CD14-positive monocyte (primary cell): ENCODE measurements at places on chromosomes 7 and 10.
A peak's percentile ranks its signal among the peaks of the same experiment; 100 is the strongest.

DNA sequence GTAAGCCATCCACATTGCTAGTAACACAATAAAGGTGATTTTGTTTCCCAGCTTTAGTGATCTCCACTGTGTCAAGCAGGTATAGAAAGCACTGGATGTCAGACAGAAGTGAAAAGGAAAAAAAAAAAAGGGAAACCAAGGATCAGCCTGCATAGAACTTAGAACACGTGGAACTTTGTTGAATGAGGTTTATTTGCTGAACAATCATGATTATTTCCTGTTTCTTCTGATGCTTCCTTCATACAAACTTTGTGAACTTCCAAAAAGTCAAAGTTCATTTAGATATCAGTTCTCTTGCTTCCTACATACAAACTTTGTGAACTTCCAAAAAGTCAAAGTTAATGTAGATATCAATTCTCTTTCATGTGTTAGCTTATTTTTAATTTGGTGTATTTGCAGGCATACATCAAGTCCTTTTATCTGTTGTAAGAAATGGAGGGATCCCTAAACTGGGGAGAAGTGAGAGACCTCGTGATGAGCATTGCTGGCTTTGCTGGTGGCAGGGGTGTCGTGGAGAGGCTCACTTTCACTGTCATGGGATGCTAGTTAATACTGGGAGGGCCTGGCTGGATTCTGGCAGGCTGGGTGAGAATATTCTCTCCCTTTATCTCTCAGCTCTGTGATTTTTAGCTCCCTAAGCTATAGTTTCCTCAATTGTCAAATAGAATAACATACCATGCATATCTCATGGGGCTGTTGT is 298.4 kb downstream of the INHBA start:
- DNase-seq: no peak

DNA sequence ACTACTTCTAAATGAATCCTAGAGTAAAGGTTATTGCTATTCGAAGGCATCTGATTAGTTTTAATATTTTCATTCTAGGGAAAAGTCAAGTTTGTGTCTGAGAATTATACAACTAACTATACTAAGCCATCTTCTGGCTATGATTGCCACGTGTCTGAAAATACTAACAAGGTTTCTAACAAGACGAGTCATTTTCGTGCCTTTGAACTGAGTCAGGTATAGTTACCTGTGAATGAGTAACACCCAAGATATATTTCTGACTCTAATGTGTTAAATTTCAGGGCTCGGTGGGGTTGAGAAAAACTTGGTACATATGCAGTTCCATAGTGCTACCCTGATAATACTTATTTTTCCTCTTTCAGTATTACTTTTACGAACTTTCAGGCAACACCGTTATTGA is 35.5 kb downstream of the TASOR2 start:
- DNase-seq: no peak

- no peak for DNase-seq
Observed at GRCh38 chr10:22444219-22444788, 99.0 kb downstream of the SPAG6 start.

DNA sequence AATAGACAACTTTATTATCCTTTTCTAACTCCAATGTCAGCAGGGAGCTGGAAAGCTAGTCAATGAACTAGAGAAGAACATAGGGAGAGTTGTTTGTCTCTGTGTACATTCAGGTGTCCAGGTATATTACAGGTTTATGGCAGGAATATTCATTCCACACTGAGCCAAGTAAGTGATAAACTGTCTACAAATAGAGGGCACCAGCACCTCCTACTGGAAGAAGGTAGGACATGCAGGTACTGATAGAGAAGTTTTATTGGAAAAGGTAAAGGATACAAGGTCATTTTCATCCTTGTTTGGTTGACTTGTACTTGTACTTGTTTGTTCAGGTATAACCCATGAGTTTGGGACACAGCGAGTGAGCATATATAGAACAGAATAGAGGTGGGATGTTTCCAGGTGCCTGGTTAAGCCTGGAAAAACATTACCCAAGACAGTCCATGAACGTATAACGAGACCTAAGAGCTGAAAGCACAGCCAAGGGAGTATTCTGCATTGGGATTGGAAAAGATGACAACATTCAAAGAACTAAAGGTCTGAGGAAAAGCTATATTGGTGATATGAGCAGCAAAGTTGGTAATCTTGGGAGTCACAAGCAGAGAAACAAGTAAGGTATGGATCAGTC is 61.4 kb upstream of the PPP1R3C start:
- peak; percentile 2 for DNase-seq

DNA sequence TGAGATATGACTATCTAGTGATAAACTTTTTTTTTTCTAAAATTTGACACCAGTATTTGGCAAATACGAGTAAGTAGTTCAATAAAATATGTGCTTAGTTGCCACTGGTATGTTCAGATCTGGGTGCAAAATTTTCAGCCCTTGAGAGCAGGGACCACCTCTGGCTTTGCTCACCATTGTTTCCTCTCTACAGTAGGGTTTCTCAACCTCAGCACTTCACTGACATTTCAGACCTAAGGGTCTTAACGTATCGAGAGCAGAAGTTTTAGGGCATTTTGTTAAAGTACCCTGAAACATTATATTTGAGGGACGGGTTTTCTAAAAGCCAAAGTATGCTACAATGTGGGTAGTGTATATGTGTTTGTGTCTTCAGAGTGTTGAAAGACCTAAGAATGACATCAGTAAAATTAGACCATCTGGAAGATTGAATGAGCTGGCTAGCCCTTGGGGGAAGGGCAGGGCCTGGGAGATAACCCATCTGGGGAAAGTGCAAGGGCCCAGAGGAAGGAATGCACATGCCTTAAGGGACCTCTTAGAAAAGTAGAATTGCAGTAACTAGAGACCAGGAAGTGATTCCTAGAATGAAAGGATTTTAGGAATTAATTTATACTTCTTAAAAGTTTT is 11.8 kb downstream of the BZW2 start:
- DNase-seq: no peak
